ENCODE measurements at places on chromosomes 4 and X.

- H3K27ac ChIP-seq: no peak overlapping the region
- no peaks in the 10 kb centered on the region for H3K36me3 ChIP-seq
- H3K27me3 ChIP-seq: no peaks in the 10 kb centered on the region
- H3K4me3 ChIP-seq: no peak overlapping the region
These were observed 374.9 kb upstream of the TECRL start for GRCh38 chr4:64784125-64784524.

DNA sequence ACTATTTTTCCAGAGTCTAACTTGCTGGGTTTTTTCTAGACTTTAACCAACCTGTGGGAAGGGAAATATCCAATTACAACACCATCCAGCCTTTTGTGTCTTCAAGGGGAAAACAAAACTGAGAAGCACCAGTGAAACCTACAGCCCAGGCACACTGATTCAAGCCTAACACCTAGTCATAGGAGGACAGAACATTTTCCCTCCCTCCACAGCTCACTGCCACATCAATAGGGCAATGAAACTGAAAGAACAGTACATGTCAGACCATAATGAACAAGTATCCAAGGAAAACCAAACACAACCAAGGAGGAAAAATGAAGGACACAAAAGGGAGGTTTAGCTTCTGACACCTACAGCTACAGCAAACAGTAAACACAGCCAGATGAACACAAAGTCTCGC, 17.6 kb downstream of the MAGEA8 start:
- H3K27me3 ChIP-seq: peaks cover 3% of the 10 kb centered on the region
- H3K36me3 ChIP-seq: no peaks in the 10 kb centered on the region
- no peak for DNase-seq
- H3K27ac ChIP-seq: no peak overlapping the region
- no peaks in the 10 kb centered on the region for H3K4me1 ChIP-seq
- no peak overlapping the region for H3K4me3 ChIP-seq

- no peaks in the 10 kb centered on the region for H3K4me1 ChIP-seq
- no peaks in the 10 kb centered on the region for H3K36me3 ChIP-seq
- no peak overlapping the region for H3K4me3 ChIP-seq
- H3K27me3 ChIP-seq: no peaks in the 10 kb centered on the region
- no peak for DNase-seq
These were observed 2.8 kb upstream of the IL21 start for GRCh38 chr4:122623637-122624166.

DNA sequence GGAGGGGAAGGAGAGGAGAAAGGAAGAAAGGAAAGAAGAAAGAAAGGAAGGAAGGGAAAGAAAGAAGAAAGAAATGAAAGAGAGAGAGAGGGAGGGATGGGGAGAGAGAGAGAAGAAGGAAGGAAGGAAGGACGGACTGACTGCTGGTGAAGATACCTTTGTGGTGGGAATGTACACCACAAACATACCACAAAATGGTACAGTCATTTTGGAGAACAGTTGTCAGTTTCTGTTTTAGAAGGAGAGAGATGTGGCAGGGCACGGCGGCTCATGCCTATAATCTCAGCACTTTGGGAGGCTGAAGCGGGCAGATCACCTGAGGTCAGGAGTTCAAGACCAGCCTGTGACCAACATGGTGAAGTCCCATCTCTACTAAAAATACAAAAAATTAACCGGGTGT, 40.0 kb upstream of the SHISA3 start:
- H3K36me3 ChIP-seq: no peaks in the 10 kb centered on the region
- peaks cover 2% of the 10 kb centered on the region for H3K27me3 ChIP-seq
- no peak overlapping the region for H3K27ac ChIP-seq
- H3K4me3 ChIP-seq: no peak overlapping the region
- no peaks in the 10 kb centered on the region for H3K4me1 ChIP-seq

DNA sequence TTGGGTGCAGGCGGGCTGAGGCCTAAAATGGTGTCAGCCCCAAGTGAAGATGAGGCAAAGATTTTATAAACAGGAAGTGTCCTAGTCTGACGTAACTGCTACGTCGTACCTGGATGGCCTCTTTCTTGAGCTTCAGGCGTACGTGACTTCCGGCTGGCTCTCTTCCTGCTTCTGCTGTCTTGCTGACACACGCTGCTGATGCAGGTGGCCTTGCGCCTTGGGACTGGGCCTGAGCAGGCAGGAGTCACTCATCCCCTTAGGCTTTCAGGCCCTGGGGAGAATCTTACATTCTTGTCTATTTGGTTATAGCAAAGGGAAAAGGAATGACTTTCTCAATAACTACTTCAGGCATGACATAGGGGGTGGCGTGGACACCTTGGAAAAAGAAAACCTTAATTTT, 20.1 kb upstream of the ABRAXAS1 start:
- no peak for DNase-seq
- H3K4me1 ChIP-seq: no peaks in the 10 kb centered on the region
- no peak overlapping the region for H3K4me3 ChIP-seq
- H3K27ac ChIP-seq: no peak overlapping the region

DNA sequence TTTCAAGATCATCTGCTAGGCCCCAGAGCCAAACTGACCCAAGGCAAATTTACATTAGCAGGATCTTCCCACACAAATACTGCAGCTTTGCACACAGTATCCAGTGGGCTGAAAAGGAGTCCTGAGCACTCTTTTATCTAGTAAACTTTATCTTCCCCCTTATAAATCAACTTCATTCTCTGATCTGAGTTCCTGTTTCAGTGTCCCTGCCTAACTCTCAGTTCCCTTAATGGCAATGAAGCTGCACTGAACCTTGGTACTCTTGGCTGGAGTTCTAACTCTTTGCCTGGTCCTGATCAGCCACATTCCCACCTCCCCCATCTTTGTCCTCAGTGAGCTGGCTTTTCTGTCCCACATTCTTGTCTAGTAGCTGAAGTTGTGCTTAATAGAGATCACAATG, 37.4 kb downstream of the EDA2R start:
- H3K27me3 ChIP-seq: no peaks in the 10 kb centered on the region
- H3K4me3 ChIP-seq: no peak overlapping the region
- H3K36me3 ChIP-seq: peaks cover 4% of the 10 kb centered on the region
- no peak overlapping the region for H3K27ac ChIP-seq
- DNase-seq: no peak

DNA sequence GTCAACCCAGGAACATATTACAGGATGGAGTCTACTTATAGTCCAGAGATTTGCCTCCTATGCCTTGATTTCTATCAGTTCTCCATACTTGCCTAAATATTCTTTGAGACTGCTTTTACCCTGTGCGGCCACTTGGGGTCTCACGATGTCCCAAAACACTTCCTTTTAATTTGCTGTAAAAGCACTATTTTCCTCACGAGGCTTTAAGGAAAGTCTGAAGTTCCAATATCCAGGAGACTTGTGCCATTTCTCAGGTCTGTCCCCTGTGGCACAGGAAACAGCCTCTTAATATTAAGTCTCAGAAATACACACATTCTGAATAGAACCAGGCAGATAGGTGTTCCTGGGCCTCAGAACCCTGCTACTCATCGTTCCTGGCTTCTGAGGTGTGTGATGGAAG, 142.9 kb downstream of the TMEM164 start:
- H3K27ac ChIP-seq: no peak overlapping the region
- no peak overlapping the region for H3K4me3 ChIP-seq
- no peaks in the 10 kb centered on the region for H3K27me3 ChIP-seq
- H3K4me1 ChIP-seq: peaks cover 8% of the 10 kb centered on the region

DNA sequence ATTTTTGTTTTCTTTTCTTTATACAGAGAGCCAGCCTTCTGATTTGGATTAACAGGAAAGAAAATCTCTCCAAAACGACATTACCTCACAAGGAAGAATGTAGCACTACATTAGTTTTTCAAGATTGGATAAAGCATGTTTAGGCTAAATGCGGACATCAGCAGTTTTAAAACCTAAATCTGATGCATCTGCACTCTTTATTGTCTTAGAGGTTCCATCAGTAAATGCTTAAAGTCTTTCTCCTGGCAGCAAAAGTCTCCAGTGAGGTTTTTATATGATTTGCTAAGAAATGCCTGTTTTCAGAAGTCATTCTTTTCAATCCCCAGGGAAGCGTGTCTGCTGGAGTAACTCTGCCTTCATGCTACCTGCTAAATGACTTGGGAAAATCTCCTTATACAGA, 912.9 kb upstream of the INTU start:
- DNase-seq: no peak
- H3K36me3 ChIP-seq: no peaks in the 10 kb centered on the region
- no peaks in the 10 kb centered on the region for H3K4me1 ChIP-seq
- H3K27ac ChIP-seq: no peak overlapping the region
- no peak overlapping the region for H3K4me3 ChIP-seq

DNA sequence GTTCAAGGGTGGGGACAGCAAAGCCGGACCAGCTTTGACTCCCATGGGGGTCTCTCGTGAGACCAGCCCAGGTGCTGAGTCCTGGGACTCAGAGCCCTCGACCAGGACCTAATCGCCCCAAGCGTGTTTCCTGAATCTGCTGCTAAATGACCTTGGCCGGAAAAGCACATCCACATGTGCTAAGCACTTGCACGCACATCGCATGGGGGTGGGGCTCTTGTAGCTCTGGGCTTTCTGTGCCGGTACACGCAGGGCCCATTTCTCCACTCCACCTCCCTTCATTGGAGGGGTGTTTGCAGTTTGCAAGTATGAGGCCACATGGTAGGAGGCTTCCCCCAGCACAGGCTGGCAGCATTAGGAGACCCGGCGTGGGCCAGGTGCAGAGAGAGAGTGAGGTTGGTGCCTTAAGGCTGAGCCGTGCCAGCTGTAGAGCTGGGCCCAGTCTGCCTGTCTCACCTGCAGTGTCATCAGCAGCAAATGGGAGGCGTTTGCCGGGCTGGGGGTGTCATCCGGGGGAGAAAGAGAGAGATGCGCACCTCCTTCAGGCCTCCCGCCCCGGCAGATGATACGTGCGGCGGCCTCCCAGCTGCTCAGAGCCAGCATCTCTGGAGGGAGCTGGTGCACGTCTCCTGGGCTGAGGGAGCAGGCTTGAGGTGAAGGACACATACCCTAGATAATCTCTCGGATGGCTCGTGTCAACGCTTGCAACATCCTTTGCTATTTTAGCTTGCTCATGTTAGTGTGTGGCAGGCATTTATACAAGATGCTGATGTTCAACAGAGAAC, 45.2 kb upstream of the CLCN4 start:
- H3K4me3 ChIP-seq: no peak overlapping the region
- H3K36me3 ChIP-seq: no peaks in the 10 kb centered on the region
- H3K4me1 ChIP-seq: no peaks in the 10 kb centered on the region

- H3K27ac ChIP-seq: no peak overlapping the region
- no peaks in the 10 kb centered on the region for H3K36me3 ChIP-seq
- no peaks in the 10 kb centered on the region for H3K4me1 ChIP-seq
- no peak overlapping the region for H3K4me3 ChIP-seq
- DNase-seq: no peak
- no peaks in the 10 kb centered on the region for H3K27me3 ChIP-seq
These were observed 32.7 kb downstream of the RUFY3 start for GRCh38 chr4:70754470-70754869.

GRCh38 chrX:49071877-49072711, 1.7 kb downstream of the PRAF2 start:
- no peak for DNase-seq
- no peak overlapping the region for H3K27ac ChIP-seq
- H3K27me3 ChIP-seq: no peaks in the 10 kb centered on the region
- peak overlapping the region; percentile 10 for H3K4me3 ChIP-seq

GRCh38 chr4:69095301-69095731, 958 bp upstream of the UGT2B7 start:
- no peak overlapping the region for H3K4me3 ChIP-seq
- H3K4me1 ChIP-seq: peaks cover 2% of the 10 kb centered on the region

GRCh38 chr4:156177941-156178340, 224.3 kb upstream of the CTSO start:
- H3K27me3 ChIP-seq: no peaks in the 10 kb centered on the region
- DNase-seq: no peak
- no peaks in the 10 kb centered on the region for H3K36me3 ChIP-seq
- H3K4me3 ChIP-seq: no peak overlapping the region
- no peak overlapping the region for H3K27ac ChIP-seq

DNA sequence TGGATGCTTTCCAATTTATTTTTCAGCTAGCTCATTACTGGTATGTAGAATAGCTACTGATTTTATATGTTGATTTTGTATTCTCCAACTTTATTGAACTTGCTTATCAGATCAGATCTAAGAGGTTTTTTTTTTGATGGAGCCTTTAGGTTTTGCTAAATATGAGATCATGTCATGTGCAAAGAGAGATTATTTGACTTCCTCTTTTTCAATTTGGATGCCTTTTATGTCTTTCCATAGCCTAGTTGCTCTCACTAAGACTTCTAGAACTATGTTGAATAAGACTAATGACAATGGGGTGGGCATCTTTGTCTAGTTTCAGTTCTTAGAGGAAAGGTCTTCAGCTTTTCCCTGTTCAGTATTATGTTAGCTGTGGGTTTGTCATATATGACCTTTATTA, 11.7 kb downstream of the MAGEE1 start:
- no peaks in the 10 kb centered on the region for H3K36me3 ChIP-seq
- no peak overlapping the region for H3K27ac ChIP-seq
- no peaks in the 10 kb centered on the region for H3K27me3 ChIP-seq
- no peaks in the 10 kb centered on the region for H3K4me1 ChIP-seq

GRCh38 chrX:104254442-104255115, at the start of gene ESX1:
Gene ESX1, minus strand, starts transcription at chrX:104254933. Its CDS starts 84 bp downstream, at chrX:104254849.
- DNase-seq: no peak
- peaks cover 12% of the 10 kb centered on the region for H3K4me1 ChIP-seq
- peaks cover 48% of the 10 kb centered on the region for H3K27me3 ChIP-seq
- no peak within 1 kb of the TSS for H3K27ac ChIP-seq
- peak within 1 kb of the TSS; percentile 42 for H3K4me3 ChIP-seq
- H3K36me3 ChIP-seq: no peaks in the 10 kb centered on the region

DNA sequence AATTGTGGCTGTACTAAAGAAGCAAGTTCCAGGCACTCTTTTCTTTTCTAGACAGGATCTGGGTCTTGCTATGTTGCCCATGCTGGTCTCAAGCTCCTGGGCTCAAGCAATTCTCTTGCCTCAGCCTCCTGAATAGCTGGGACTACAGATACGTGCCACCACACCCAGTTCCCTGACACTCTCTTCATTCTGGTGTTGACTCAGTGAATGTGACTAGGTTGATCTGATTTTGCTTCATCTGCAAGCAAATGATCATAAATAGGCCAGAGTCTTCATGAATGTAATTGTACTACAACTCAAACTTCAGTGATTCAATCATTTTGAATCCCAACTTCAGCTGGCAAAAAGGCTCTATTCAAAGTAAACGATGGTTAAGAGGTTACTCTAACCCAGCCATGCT, 78.5 kb downstream of the APBB2 start:
- no peaks in the 10 kb centered on the region for H3K36me3 ChIP-seq
- H3K4me1 ChIP-seq: no peaks in the 10 kb centered on the region
- no peak overlapping the region for H3K27ac ChIP-seq
- H3K4me3 ChIP-seq: no peak overlapping the region
- no peak for DNase-seq
- no peaks in the 10 kb centered on the region for H3K27me3 ChIP-seq

DNA sequence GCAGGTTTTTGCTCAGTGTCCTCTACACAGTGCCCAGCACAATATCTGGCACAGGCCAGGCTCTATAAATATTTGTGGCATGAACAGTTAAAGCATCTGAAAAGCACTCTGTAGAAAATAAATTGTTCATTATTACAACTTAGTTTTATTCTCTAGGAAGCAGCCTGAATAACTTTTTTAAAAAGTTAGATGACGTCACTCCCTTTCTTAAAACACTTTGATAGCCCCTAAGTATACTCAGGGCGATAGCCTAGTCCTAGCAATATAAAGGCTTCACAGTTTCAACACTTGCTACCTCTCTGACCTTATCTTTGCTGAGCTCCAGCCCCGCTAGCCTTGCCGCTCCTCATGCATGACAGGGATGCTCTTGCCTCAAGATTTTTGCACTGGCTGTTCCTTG, 80.6 kb downstream of the GPM6A start:
- no peak for DNase-seq
- H3K4me1 ChIP-seq: no peaks in the 10 kb centered on the region
- no peaks in the 10 kb centered on the region for H3K27me3 ChIP-seq
- H3K4me3 ChIP-seq: no peak overlapping the region
- H3K36me3 ChIP-seq: no peaks in the 10 kb centered on the region

GRCh38 chrX:538311-538710, 92.3 kb upstream of the SHOX start:
- no peaks in the 10 kb centered on the region for H3K27me3 ChIP-seq
- no peaks in the 10 kb centered on the region for H3K4me1 ChIP-seq
- H3K4me3 ChIP-seq: no peak overlapping the region
- no peaks in the 10 kb centered on the region for H3K36me3 ChIP-seq
